ENCODE measurements at places on chromosomes 3 and 15.

DNA sequence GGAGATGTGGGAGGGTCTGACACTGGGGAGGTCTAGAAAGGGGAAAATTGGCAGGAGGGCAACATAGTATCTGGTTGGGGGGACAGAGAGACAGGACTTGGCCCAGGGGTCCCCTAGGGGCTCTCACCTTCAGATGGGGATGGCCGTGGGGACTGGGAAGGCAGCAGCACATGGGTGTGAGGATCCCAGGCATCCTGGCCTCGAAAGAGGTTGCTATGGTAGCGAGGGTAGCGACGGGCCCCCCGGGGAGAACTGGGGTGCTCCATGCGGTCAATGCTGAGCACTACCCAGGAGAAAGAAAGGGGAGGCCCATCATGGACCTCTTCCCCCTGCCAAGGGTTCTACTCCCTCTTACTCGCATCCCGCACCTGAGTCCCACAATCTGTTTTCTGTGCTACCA lies 12.5 kb upstream of the SLC26A6 start:
- no peak overlapping the region for H3K4me3 ChIP-seq
- no peak for DNase-seq
- no peaks in the 10 kb centered on the region for H3K4me1 ChIP-seq
- no peaks in the 10 kb centered on the region for H3K27me3 ChIP-seq
- H3K27ac ChIP-seq = no peak overlapping the region

- H3K4me3 ChIP-seq = no peak overlapping the region
- no peak overlapping the region for H3K27ac ChIP-seq
- DNase-seq = no peak
- H3K27me3 ChIP-seq = no peaks in the 10 kb centered on the region
- H3K36me3 ChIP-seq = no peaks in the 10 kb centered on the region
Measured at GRCh38 chr15:37031198-37031597, 69.2 kb downstream of the MEIS2 start.

DNA sequence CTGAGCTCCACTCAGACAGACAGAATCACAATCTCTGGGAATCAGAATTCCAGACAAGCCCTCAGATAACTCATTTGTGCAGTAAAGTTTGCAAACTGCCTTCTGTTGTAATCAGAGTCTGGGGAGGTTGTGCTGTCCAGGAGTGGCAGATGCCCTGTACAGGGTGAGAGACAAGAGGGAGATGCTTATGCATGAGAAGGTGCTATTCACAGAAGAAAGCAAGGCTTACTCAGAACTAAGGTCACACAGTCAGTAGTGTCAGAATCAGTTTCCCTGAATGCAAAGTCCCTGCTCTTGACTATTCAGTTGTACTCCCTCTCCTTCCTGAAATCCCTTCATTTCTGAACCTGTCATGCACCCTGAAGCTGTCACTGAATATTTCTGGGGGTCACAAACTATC lies 43.7 kb downstream of the SRPRB start:
- no peak for DNase-seq
- peaks cover 3% of the 10 kb centered on the region for H3K4me1 ChIP-seq
- no peak overlapping the region for H3K4me3 ChIP-seq
- H3K27me3 ChIP-seq = peaks cover 8% of the 10 kb centered on the region
- no peak overlapping the region for H3K27ac ChIP-seq
- no peaks in the 10 kb centered on the region for H3K36me3 ChIP-seq

- no peaks in the 10 kb centered on the region for H3K4me1 ChIP-seq
- no peak overlapping the region for H3K4me3 ChIP-seq
Measured at GRCh38 chr3:45524565-45524964, 70.0 kb upstream of the LIMD1 start.

GRCh38 chr3:129421988-129422745 lies 6.3 kb downstream of the EFCAB12 start:
- H3K36me3 ChIP-seq = peaks cover 4% of the 10 kb centered on the region
- no peaks in the 10 kb centered on the region for H3K27me3 ChIP-seq
- peaks cover 25% of the 10 kb centered on the region for H3K4me1 ChIP-seq
- no peak overlapping the region for H3K27ac ChIP-seq

- no peaks in the 10 kb centered on the region for H3K27me3 ChIP-seq
- no peak for DNase-seq
- H3K27ac ChIP-seq = no peak overlapping the region
- H3K4me1 ChIP-seq = no peaks in the 10 kb centered on the region
- no peaks in the 10 kb centered on the region for H3K36me3 ChIP-seq
- H3K4me3 ChIP-seq = no peak overlapping the region
Measured at GRCh38 chr3:73727117-73727821, 102.5 kb upstream of the PDZRN3 start.

DNA sequence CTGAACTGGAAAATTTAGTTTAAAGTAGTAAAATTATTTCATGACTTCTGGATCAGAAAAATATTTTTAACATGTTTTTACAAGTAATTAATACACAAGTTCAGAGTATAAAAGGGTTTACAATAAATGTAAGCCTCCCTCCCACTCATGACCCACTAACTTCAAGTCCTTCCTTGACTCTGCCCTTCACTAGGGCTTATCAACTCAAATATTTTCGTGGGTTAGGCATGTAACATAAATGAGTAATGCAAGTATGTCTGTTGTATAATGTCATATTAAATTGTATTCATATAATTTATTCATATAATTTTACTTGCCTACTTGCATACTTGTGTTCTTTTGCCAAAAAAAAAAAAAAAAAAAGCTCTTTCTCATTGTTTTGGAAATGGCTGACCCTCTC lies 3.4 kb upstream of the OPA1 start:
- H3K4me1 ChIP-seq = peaks cover 29% of the 10 kb centered on the region
- no peak overlapping the region for H3K27ac ChIP-seq
- no peak for DNase-seq
- peaks cover 12% of the 10 kb centered on the region for H3K36me3 ChIP-seq

GRCh38 chr3:86923071-86923491 lies 67.9 kb downstream of the VGLL3 start:
- no peaks in the 10 kb centered on the region for H3K4me1 ChIP-seq
- no peaks in the 10 kb centered on the region for H3K36me3 ChIP-seq
- H3K4me3 ChIP-seq = no peak overlapping the region
- H3K27ac ChIP-seq = no peak overlapping the region

GRCh38 chr3:188287339-188287738 lies 133.4 kb downstream of the LPP start:
- no peak overlapping the region for H3K27ac ChIP-seq
- DNase-seq = no peak
- H3K4me1 ChIP-seq = peaks cover 52% of the 10 kb centered on the region
- H3K4me3 ChIP-seq = no peak overlapping the region
- H3K27me3 ChIP-seq = no peaks in the 10 kb centered on the region

DNA sequence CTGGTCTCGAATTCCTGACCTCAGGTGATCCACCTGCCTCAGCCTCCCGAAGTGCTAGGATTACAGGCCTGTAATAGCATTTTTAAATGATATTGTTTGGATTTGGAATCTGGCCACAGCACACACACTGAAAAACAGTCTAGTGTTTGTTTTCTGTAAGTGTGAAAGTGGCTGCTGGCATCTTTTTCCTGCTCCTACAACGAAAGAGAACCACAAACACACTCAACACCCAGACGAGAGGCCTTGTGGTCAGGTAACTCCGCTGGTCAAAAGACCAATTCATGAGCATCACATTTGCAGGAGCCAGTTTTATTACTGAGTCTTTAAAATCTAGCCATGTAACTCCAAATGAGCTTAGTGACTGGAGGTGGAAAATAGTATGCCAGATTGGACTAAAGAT lies 50.2 kb downstream of the IMPG2 start:
- H3K27ac ChIP-seq = no peak overlapping the region
- peaks cover 3% of the 10 kb centered on the region for H3K36me3 ChIP-seq
- no peaks in the 10 kb centered on the region for H3K27me3 ChIP-seq

GRCh38 chr3:122636697-122637096 lies 43.9 kb upstream of the PARP14 start:
- no peak overlapping the region for H3K27ac ChIP-seq
- DNase-seq = no peak
- H3K36me3 ChIP-seq = peaks cover 72% of the 10 kb centered on the region
- H3K27me3 ChIP-seq = no peaks in the 10 kb centered on the region

- no peak overlapping the region for H3K4me3 ChIP-seq
- H3K4me1 ChIP-seq = no peaks in the 10 kb centered on the region
- no peaks in the 10 kb centered on the region for H3K27me3 ChIP-seq
- peaks cover 45% of the 10 kb centered on the region for H3K36me3 ChIP-seq
Measured at GRCh38 chr3:119388577-119388976, 74.8 kb downstream of the TMEM39A start.

- H3K36me3 ChIP-seq = no peaks in the 10 kb centered on the region
- DNase-seq = no peak
- peaks cover 44% of the 10 kb centered on the region for H3K27me3 ChIP-seq
- H3K4me3 ChIP-seq = peak overlapping the region; percentile 19
- H3K27ac ChIP-seq = no peak overlapping the region
Measured at GRCh38 chr15:92656089-92656488, 514 bp upstream of the FAM174B start.

DNA sequence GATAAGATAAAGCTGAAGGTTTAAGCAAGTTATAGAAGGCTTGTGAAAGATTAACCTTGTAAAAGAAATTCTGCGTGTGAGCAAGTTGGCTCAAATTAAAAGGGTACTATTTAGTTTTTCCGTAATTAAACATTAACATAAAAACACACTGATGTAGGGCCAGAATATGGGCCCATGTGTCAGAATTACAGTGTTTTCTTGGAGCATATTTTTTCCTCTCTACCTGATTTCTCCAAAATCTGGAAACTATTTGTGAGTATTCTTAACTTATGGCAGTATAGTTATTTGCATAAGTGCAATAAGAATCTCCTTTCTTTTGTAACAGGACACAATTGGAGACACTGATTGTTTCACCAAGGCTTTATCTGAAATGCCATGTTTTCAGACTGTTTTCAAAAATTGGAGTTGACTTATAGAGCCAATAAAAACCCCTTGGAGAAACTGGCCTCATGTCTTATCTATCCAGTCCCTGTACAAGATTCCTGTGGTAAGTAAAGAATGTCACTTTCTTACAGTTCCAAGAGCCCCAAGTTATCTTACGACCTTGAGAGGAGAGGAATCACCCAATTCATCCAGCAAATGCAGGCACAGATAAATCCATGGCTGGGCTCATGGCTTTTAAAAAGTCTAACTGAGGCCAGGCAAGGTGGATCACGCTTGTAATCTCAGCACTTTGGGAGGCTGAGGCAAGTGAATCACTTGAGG lies 47.8 kb upstream of the P2RY1 start:
- no peaks in the 10 kb centered on the region for H3K36me3 ChIP-seq
- no peaks in the 10 kb centered on the region for H3K4me1 ChIP-seq
- peaks cover 2% of the 10 kb centered on the region for H3K27me3 ChIP-seq
- DNase-seq = no peak
- no peak overlapping the region for H3K27ac ChIP-seq
- H3K4me3 ChIP-seq = no peak overlapping the region

DNA sequence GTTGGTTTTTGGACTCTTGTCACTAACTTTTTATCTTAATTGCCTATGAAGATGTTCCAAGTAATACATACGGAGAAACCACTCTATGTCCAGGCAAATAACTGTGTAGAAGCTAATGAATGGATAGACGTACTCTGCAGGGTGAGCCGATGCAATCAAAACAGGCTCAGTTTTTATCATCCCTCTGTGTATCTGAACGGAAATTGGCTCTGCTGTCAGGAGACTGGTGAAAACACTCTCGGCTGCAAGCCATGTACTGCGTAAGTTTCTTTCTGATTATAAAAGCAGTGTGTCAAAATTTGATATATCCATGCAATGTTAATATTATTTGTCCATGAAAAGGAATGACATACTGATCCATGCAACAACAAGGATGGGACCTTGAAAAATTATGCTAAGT lies 121.6 kb downstream of the RASA2 start:
- H3K27me3 ChIP-seq = no peaks in the 10 kb centered on the region
- no peaks in the 10 kb centered on the region for H3K4me1 ChIP-seq
- H3K36me3 ChIP-seq = peaks cover 64% of the 10 kb centered on the region
- no peak overlapping the region for H3K4me3 ChIP-seq

- no peaks in the 10 kb centered on the region for H3K36me3 ChIP-seq
- H3K27me3 ChIP-seq = no peaks in the 10 kb centered on the region
- no peak overlapping the region for H3K4me3 ChIP-seq
- DNase-seq = no peak
- no peaks in the 10 kb centered on the region for H3K4me1 ChIP-seq
Measured at GRCh38 chr3:28467414-28467813, 118.8 kb upstream of the AZI2 start.
